ENCODE measurements at places on chromosomes 6 and 20. TPM values are rescaled to one million over a fixed set of nuclear protein-coding genes. Genes with fewer than 3 reads are reported as not detected.

The SLC22A7 gene
- not detected for total RNA-seq

DNA sequence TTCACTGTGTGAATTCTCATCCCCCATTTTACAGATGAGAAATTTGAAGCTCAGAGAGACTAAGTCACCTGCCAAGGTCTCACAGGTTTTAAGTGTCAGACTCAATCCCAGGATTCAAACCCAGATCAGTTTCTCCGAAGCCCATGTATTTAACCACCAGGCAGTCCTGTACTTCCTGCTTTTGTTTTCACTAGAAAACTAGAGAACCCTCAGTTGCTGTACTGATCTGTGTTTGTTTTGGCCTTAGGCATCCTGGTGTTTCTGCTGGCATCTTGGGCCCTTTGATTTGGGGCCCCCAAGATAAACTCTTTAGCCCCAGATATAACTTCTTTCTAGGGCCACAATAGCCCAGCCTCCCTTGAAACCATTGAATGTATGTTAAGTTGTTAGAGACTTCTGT, 36.5 kb downstream of the PPP1R16B start:
- DNase-seq, result no peak

DNA sequence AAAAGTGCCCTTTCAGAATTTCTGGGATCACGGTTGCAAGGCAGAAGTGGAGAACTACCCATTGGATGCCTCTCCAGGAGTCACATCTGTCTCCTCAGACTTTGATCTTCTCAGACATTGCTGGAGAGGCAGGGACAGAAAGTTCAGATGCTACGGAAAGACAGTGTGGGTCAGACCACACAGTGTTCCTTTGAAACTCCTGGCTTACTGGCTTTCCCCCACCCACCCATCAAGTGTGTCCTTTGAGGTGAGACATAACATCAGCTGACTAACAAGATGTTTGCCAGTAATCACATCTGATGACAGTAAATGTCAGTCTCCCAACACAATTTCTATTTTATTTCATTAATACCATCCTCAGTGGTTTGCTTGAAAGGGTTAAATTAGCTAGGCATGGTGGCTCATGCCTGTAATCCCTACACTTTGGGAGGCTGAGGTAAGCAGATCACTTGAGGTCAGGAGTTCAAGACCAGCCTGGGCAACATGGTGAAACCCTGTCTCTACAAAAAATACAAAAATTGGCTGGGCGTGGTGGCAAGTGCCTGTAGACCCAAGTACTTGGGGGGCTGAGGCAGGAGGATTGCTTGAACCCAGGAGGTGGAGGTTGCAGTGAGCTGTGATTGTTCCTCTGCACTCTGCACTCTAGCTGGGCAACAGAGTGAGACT, 67.2 kb upstream of the SNX9 start:
- DNase-seq, result peak; percentile 17

- no peak for DNase-seq
These were observed 124.9 kb downstream of the CARMIL1 start for GRCh38 chr6:25404091-25404490.

GRCh38 chr6:110592765-110593164, 116.4 kb upstream of the SLC22A16 start:
- DNase-seq, result no peak

DNA sequence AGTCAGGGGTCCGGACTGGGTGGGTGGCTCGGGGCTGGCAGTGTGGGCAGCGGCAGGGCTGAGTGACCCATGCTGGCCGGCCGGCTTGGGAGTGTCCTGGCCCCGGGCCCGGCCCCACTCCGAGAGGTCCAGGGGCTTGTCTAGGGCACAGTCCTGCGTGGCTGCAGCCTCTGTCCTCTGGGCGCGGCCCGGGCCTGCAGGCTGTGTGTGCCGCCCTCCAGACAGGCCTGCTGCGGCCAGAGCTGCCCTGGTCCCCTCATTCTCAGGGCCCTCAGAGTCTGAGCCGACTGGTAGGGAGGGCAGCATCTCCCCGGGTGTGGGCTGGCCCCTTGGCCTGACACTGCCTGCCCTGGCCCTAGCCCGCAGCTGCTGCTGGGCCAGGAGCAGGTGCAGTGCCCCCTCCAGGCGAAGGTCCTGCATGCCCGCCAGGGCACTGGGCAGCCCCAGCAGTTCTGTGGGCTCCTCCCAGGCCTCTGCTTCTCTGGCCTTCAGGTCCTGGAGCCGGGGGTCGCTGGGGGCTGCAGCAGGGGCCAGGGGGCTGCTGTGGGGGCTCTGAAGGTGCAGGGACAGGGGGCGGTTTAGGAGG, 6.9 kb upstream of the CABLES2 start:
- no peak for DNase-seq

GRCh38 chr20:9616455-9616805, 102.0 kb downstream of the LAMP5 start:
- DNase-seq, result no peak

Measured in stomach (tissue), 19 donors.